ENCODE measurements at places on chromosomes 6 and 20.

DNA sequence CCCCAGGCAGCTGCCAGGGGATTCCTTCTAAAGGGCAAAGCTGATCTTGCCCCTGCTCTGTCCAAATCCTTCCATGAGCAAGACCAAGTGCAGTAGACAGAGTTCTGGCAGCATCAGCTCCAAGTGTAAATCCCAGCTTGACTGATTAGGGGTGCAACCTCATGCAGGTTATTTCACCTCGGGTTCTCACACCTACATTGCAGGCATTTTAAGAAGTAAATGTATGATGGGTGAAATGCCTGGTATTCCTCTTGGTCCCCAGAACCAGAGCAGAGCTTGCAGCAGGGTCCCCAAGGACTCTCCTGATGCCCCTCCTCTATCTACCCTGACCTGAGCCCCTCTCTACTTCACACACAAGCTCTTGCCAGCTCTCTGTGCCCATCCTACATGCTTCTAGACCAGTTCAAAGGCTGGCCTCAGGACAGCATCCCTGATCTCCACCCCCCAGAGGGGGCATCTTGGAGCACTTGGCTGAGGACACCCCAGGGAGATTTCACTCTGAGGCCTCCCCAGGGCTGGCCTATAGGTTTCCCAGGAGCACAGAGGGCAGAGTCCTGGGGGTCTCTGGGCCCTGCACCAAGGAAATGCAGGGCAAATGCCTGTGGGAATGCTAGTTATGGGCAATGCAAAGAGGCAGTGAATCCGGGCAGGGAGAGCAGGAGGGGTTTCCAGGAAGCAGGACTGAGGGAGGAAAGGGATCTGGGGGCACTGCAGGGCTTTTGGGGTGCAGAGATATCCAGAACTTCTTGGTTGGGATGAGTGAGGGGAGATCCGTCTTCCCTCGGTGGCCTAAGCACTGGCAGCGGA, 1.0 kb downstream of the LZTS3 start:
- DNase-seq: no peak

DNA sequence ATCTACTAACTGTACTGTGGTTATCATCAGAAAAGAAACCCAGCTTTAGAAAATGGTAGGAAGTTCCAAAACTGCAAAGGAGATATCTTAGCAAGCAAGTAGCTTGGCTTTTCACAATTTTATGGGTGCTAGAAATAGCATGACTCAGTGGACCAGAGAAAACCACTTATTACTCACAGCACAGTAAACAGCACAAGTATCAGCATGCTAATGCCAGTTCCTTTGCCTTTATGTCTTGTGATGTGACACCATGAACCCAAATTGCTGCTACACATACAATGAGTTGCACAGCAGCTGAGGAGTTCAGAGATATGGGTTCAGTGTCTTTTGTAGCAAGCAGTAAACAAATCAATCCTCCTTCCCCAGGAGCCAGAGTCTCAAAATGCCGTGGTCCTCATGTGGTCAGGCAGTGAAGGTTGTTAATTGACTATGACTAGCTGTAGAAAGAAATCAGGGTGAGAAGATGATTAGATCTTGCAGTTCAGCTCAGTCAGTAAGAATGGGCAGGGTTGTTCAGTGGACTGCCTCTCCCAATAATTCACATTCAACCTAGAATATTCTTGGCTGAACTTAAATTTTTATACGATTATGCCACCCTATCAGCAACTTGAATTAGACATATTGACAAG, 73.3 kb downstream of the OPRM1 start:
- no peak for DNase-seq

- no peak for DNase-seq
Measured at GRCh38 chr6:150272264-150272975, 96.4 kb upstream of the IYD start.

GRCh38 chr20:17645546-17646208, 36.4 kb downstream of the RRBP1 start:
- DNase-seq: no peak

GRCh38 chr6:152160346-152160745, 352.9 kb downstream of the ESR1 start:
- DNase-seq: no peak

DNA sequence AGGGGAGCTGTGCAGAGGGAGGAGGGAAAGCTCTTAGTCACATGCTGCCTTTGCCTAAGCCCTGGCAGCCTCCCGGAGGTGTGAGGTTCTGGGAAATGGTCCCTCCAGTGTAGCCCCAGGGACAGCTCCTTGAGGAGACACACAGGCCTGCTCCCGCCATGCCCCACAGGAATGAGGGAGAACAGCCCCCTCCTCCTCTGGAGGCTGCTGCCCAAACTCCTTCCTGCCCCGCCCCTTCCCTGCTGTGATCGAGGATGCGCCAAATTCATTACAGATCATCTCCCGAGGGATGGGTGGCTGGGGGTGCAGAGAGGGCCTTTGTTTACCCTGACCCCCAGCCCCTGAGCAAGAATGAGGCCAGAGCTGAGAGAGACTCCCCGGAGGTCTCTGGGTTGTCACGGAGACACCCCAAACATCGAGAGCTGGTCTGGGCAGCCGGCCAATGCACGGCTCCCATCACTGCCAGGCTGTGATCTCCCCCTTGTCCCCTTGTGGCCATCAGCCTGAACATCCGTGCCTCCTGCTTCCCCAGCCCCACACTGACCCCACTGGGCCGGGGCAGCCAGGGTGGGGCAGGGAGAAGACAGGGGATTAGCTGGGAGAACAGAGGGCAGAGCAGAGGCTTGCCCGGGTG, 8.4 kb downstream of the CYP21A2 start:
- no peak for DNase-seq

DNA sequence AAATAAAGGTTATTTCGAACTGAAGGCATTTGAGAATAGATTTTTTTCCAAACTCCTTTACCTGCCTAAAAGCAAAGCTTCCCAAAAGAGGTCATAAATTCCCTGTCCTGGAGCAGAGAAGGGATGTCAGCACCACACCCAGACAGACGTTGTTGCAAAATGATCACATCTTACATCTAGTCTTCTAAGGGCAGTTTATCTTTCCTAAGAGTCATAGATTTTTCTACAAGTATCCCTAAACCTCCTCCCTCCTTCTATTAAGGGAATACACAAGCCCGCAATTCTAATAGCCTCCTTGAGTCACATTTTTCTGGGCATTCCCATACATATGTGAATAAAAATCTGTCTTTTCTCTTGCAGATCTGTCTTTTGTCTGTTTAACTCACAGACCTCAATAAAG, 20.6 kb upstream of the AKAP12 start:
- DNase-seq: no peak

GRCh38 chr6:118890997-118891790, 2.8 kb upstream of the ASF1A start:
- no peak for DNase-seq

DNA sequence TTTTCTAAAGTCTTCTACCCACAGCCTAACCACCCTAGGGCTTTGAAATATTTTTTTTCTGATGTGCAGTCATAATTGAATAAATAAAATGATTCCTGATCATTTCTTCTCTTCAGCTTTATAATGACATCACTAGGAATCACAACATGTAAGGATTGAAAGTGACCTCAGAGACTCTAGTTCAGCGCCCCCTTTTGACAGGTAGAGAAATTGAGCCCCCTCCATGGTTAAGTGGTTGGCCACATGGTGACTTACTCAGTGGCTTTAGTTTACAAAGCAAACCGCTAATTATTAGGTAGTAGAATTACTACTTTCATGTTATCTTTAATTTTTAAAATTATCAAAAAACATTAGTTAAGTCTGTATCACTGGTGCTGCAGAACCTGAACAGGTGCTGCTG, 13.3 kb upstream of the SLC2A12 start:
- DNase-seq: no peak

DNA sequence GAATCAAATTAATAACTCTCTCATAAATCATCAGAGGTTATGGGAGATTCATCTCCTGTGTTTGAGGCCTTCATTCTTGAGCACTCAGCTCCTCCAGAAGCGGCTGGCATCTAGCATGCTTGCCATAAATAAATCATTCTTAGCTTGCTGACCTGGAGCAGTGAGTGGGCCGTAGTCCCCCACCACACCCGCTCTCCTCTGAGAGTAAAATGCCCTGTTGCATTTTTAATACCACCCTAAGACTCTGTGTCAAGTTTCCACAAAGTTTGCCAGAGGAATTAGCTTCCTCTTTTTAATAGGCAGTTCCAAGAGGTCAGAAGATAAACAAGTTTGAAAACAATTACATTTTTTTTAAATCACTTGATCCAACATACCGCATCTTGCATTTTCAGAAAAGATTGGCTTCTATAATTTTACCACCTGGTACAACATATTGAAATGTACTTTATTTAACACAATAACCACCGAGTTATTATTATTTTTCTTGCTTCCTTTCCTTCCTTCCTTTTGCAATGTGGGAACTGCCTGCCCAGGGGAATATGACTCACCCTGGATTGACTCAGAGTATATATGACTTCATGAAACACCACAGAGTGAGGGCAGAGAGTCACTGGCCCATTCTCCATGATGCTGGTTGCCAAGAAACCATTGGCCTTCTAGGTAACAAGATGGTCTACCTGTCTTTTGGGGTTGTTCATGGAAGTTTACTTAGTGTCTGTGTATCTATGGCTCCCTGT, 29.4 kb upstream of the CLIC5 start:
- no peak for DNase-seq

GRCh38 chr20:56259948-56260347, 11.4 kb downstream of the MC3R start:
- DNase-seq: no peak

DNA sequence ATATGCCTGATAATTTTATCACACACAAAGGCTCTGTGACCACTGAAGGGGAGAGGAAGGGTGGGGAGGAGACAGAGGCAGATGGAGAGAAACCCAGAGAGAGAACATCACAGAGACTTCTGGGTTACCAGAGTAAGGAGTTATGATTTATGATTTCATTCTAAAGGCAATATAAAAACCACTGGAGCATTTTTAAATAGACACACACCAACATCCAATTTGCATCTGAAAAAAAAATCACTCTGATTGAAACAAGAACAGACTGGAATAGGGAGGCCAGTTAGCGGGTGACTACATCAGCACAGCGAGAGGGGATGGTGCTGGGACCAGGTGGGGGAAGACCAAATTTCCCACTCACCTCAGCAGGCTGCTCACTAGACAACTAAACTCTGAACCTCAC, 104.8 kb downstream of the AGPAT4 start:
- DNase-seq: no peak

- no peak for DNase-seq
Measured at GRCh38 chr6:170108456-170108855, 182.4 kb downstream of the DLL1 start.

DNA sequence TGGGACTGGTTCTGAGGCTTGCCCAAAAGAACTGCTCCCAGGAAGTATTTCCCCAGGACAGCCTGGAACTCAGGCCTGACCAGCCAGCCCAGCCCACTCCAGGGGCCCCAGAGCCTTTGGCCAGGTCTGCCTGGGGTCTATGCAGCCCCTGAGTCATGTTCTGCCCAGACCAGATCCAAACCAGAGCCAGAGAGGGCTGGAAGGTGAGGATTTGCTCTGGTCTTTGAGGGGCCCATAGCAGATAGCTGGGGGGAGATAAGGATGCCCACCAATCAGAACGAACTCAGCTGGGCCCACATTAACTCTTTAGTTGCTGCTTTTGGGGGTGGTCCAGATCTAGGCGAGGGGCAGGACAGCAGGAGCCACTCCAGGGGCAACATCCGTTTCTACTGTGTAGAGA, 16.8 kb downstream of the C6orf132 start:
- no peak for DNase-seq

GRCh38 chr20:42907730-42908129, 282.0 kb downstream of the PTPRT start:
- DNase-seq: no peak

GRCh38 chr6:144757299-144757698, 472.2 kb downstream of the UTRN start:
- no peak for DNase-seq

DNA sequence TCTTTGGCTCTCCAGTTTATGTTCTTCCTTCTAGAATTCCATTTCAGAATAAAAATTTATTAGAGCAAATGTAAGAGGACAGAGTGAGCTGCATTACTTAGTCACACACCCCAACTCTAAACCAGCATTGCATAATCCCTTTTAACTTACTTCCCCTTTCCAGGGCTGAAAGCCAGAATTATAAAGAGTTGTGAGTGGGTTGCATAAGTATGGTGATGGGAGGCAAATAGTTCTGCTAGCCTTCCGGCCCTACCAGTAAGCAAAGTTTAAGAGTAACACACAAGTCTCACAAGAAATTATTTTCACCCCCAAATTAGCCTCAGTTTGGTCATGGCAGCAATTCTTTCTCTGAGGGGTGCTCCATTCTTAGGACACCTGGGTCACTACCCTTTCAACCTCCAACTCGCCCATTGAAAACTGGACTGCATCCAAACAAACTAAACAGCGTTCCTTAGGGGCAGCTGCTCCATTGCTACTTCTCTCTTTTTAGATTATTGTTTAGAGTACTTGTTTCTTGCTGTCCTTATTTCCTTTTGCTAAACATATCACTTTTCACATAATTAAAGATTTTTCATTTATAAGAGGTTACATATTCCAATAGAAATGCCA, 1.6 kb downstream of the KIAA0408 start:
- DNase-seq: no peak

- no peak for DNase-seq
Measured at GRCh38 chr6:641225-641985, 15.5 kb downstream of the HUS1B start.

DNA sequence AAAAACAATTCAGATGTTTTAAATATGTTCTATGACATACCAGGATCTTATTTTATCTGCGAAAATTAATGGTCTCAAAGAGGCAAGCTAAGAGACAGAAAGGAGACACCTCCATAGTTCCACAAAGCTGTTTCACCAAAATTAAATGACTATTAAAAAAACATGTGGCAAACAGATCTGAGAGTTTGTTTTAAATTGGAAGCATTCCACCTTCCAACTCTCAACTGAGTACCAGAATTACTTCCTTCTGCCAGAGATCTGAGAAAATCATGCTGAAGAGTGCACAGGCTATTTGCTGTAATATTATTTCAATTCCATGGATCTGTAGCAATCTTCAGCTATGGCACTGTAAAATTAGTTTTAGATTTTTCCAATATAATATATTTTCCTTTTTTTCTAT, 669.5 kb upstream of the MARCKS start:
- no peak for DNase-seq

DNA sequence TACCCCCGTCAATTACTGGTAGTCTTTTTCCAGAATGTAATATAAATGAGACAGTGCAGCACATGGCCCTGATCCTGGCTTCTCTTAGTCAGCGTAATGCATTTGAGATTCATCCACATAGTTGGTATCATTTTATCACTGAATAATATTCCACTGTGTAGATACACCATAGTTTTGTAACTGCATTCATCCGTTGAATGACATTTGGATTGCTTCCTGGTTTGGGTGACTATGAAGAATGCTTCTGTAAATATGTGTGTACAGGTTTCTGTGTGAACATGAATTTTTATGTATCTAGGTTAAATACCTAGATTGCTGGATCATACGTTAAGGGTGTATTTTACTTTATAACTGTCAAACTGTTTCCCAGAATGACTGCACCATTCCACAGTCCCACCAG, 62.6 kb upstream of the STMND1 start:
- DNase-seq: no peak

GRCh38 chr6:70527071-70527737, 39.5 kb upstream of the SDHAF4 start:
- no peak for DNase-seq

Data from activated T-helper 1 cell treated with Interleukin-2 at 50 U/mL for 16 hours (primary cell).